Ovary (tissue), 10 donors: ENCODE measurements at places on chromosomes 2 and 18.

GRCh38 chr2:118123561-118124232 lies 35.4 kb downstream of the INSIG2 start:
- no peak for DNase-seq

- no peak for DNase-seq
Measured at GRCh38 chr2:54579061-54579681, 123.0 kb downstream of the SPTBN1 start.

GRCh38 chr2:1675633-1676032 lies 68.7 kb downstream of the PXDN start:
- DNase-seq = peak; percentile 60

DNA sequence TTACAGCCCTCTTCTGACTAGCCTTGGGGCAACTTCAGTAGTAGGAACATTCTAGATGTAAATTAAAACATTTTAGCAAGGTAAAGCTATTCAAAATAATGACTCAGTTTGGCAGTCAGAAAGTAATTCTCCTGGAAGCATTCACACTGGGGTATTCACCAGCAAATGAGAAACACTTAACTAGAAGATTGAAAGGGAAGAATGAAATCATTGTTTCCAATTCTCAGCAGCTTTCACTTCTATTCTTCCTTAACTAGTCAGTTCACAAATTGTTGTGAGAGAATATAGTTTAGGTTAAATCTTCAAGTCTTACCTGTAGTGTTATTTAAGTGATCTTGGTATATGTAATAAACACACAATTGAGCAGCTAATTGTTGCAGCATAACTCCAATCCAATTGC lies 1135.6 kb upstream of the FAM98A start:
- DNase-seq = no peak

DNA sequence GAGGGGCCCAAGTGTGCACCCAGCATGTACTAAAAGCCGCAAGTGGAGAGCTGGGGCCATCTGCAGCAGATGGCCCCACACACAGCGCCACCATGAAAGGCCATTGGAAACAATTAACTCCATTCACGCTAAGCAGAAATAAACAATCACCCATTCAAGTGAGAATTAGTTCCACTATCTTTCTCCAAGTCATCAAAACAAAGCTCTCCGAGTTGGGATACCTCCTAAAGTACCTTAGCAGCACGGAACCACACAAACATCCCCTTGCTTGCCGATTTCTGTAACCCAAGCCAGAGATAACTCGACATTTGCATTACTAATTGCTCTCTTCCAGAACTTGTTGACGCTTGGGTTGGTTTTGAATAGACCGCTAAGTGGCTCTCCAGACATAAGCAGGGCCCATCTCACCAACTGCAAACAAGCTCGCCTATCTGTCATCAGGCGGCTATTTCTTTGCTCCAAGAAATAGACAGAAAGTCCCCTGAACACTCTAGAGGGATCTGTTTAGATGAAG lies 840.6 kb upstream of the SALL3 start:
- DNase-seq = no peak

DNA sequence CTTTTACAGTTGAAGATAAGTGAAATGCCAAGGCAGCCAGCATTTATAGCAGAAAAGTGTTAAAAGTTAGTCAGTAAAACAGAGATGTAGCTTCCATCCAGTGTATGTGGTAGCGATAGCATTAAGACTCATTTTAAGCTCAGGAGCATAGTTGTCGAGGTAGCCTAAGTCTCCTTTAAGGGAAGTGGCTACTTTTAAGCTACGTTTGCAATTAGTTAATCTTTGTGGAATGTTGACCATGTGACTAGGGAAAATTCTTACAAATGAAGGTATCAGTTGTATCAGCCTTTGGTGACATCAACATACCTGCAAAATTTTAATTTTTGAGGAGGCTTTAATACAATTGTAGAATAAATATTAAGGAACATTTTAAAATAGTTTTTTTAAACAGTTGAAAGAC lies 61.9 kb downstream of the LHCGR start:
- DNase-seq = no peak

DNA sequence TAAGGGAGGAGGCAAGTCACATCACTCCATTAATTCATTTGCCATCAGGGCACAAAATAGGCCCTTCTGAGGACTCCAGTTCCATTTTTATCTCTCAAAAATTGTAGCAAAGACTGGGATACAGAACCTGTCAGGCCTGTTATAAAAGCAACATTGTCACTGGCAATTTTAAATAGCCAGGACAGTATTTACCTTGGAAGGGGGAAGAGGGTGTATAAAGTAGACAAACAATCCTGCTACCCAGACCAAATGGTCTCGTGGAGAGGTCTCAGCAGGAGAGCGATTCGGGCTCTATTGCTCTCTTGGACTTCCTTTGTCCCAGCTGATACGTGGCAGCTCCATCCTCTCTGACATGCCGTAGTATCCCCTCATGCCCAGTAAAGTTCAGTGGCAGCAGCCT lies 740.3 kb upstream of the HS6ST1 start:
- DNase-seq = no peak

GRCh38 chr2:52874466-52875106 lies 893.0 kb upstream of the CHAC2 start:
- no peak for DNase-seq

GRCh38 chr2:134452042-134452733 lies 198.3 kb downstream of the MGAT5 start:
- DNase-seq = no peak

- no peak for DNase-seq
Measured at GRCh38 chr2:74026687-74027241, 42.1 kb downstream of the TET3 start.

- no peak for DNase-seq
Measured at GRCh38 chr18:50737127-50737526, 82.7 kb downstream of the MRO start.

- DNase-seq = no peak
Measured at GRCh38 chr18:2794159-2794558, 52.6 kb upstream of the EMILIN2 start.
